ENCODE measurements at places on chromosomes 2 and 18.
A peak's percentile ranks its signal among the peaks of the same experiment; 100 is the strongest.

GRCh38 chr18:48312066-48312465 is 97.1 kb downstream of the ZBTB7C start:
- peak overlapping the region; percentile 62 for H3K27ac ChIP-seq
- no peak overlapping the region for H3K4me3 ChIP-seq
- H3K4me1 ChIP-seq = peaks cover 8% of the 10 kb centered on the region
- no peak for DNase-seq
- H3K36me3 ChIP-seq = no peaks in the 10 kb centered on the region

DNA sequence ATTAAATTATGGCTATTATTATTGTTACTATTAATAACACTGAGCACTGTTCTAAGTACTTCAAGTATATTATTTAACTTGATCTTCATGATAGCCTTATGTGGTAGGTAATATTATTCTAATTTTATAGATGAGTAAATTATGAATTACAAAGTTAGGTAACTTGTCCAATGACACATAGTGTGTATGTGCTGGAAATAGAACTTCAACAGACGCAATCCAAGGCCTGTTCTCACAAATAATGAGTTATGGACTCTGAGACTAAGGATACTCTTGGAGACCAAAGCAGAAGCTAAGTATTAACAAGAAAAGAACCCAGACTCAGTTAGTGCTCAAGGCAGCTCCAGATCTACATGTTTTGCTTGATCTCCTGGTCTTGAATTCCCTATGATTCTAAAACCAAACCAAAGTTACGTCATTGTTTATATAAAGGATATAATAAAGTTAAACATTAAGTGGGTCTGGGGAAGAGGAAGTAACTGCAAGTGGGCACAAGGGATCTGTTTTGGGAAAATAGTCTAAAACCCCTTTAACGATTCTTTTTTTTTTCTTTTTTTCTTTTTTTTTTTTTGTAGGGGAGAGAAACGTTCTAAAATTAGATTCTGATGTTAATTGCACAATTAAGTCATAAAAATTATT is 211.3 kb downstream of the ERBB4 start:
- no peaks in the 10 kb centered on the region for H3K4me1 ChIP-seq
- no peak overlapping the region for H3K27ac ChIP-seq
- no peaks in the 10 kb centered on the region for H3K27me3 ChIP-seq

DNA sequence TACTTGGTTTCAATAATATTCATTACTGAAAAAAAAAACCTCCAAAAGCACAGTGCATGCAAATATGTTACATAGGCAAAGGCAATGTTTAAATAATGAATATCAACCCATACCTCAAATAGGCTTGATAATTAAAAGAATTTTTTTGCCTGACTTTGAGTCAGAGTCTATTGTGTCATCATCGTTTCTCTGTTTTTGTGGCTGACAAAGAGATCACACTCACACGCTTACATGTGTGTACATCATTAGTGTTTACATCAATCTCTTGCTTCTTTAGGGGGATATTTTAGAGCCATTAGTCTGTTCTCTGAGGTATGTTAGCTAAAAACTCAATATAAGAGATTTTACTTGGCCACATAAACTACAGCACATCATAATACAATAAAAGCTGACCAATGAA is 150.3 kb upstream of the MMADHC start:
- no peak overlapping the region for H3K4me3 ChIP-seq
- H3K27ac ChIP-seq = no peak overlapping the region
- H3K4me1 ChIP-seq = no peaks in the 10 kb centered on the region
- DNase-seq = no peak
- no peaks in the 10 kb centered on the region for H3K36me3 ChIP-seq
- H3K27me3 ChIP-seq = no peaks in the 10 kb centered on the region

GRCh38 chr2:38652431-38653273 is 13.3 kb upstream of the GALM start:
- DNase-seq = no peak
- no peaks in the 10 kb centered on the region for H3K4me1 ChIP-seq
- no peak overlapping the region for H3K27ac ChIP-seq

GRCh38 chr2:240355001-240355891 is 80.2 kb upstream of the GPC1 start:
- no peak for DNase-seq
- H3K4me1 ChIP-seq = no peaks in the 10 kb centered on the region
- no peaks in the 10 kb centered on the region for H3K27me3 ChIP-seq

GRCh38 chr18:39661856-39662366 is 2096.3 kb upstream of the CELF4 start:
- DNase-seq = no peak
- H3K27me3 ChIP-seq = no peaks in the 10 kb centered on the region
- H3K36me3 ChIP-seq = no peaks in the 10 kb centered on the region
- no peak overlapping the region for H3K4me3 ChIP-seq

DNA sequence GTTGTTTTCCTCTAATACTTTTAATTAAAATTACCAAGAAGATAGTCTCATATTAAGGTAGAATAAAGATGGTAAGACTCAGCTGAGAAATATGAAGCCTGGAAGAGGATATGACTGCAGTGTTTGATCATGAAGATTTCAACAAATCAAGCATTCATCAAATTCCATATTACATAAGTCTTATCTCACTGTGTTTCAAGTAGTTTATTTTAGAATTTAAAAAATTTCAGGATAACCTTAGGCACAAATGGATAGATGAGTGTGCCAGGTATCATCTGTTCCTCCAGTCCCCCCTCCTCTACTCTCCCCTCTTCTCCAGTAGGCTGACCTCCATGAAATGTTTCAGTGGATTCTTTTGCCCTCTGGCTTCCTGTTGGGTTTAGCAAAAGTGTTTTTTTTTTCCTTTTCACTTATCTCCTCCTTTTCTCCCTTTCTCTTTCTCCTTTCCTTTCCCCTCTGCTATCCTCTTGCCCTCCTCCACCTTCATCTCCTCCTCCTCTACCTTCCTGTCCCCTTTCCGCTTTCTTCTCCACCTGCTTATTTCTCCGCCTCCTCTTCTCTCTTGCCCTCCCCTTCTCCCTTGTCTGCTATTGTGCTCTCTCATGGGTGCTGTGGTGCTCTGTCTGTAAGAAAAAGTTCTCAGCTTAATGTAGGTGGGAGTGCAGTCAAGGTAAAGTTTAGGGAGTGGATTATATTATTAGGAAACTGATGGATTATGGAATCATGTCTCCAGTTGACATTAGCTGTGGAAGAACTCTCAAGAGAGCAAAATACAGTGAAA is 72.8 kb downstream of the ABI2 start:
- H3K27ac ChIP-seq = no peak overlapping the region
- H3K4me1 ChIP-seq = no peaks in the 10 kb centered on the region
- H3K27me3 ChIP-seq = no peaks in the 10 kb centered on the region
- H3K36me3 ChIP-seq = no peaks in the 10 kb centered on the region
- no peak overlapping the region for H3K4me3 ChIP-seq

DNA sequence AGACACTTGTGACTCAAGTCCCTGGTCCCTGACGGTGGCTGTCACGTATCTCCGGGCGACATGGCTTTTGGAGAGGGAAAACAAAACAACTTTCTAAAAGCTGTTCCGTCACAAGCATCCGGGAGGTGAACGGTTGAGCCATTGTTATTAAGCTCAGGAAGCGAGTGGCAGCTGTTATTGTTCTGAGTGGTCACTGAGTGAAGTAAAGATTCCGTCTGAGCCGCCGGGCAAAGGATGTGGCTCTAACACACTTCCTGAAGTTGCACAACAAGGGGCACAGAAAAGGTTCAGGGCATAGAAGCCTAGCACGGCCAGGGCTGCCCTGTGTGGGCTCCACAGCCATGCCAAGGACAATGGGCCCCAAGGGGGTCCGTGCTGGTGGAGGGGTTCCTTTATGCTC is 24.3 kb downstream of the INPP5D start:
- no peaks in the 10 kb centered on the region for H3K36me3 ChIP-seq
- no peak overlapping the region for H3K4me3 ChIP-seq
- H3K27ac ChIP-seq = peak overlapping the region; percentile 82
- H3K4me1 ChIP-seq = no peaks in the 10 kb centered on the region
- no peaks in the 10 kb centered on the region for H3K27me3 ChIP-seq
- peak; percentile 43 for DNase-seq

- H3K27ac ChIP-seq = no peak overlapping the region
- H3K4me1 ChIP-seq = no peaks in the 10 kb centered on the region
- no peaks in the 10 kb centered on the region for H3K36me3 ChIP-seq
- DNase-seq = no peak
- H3K27me3 ChIP-seq = no peaks in the 10 kb centered on the region
- no peak overlapping the region for H3K4me3 ChIP-seq
Observed at GRCh38 chr2:120288016-120288373, 35.3 kb downstream of the RALB start.

DNA sequence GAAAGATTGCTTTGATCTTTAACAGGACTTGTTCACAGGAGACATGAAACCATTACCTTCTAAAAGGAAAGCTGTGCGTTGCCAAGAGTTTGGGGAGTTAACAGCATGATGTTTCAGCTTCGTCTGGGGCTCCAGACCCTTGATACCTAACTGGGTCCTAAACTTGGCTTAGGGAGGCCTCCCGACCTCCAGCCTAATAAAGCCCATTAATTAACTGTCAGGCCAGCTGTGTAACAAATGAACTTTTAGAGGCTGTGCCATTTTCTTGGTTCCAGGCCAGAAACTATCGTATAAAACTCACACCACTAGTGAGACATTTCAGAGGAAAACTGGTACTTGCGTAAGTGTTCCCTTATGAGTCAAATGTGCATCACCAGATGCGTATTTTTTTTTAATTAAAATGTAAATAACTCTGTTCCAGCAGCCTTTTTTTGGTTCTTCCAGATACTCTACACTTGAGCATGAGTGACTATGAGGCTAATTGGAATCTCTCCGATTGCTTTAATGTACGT is 236.5 kb downstream of the BCL2 start:
- no peak for DNase-seq
- no peak overlapping the region for H3K4me3 ChIP-seq
- no peaks in the 10 kb centered on the region for H3K27me3 ChIP-seq
- H3K27ac ChIP-seq = no peak overlapping the region
- H3K36me3 ChIP-seq = no peaks in the 10 kb centered on the region
- no peaks in the 10 kb centered on the region for H3K4me1 ChIP-seq

DNA sequence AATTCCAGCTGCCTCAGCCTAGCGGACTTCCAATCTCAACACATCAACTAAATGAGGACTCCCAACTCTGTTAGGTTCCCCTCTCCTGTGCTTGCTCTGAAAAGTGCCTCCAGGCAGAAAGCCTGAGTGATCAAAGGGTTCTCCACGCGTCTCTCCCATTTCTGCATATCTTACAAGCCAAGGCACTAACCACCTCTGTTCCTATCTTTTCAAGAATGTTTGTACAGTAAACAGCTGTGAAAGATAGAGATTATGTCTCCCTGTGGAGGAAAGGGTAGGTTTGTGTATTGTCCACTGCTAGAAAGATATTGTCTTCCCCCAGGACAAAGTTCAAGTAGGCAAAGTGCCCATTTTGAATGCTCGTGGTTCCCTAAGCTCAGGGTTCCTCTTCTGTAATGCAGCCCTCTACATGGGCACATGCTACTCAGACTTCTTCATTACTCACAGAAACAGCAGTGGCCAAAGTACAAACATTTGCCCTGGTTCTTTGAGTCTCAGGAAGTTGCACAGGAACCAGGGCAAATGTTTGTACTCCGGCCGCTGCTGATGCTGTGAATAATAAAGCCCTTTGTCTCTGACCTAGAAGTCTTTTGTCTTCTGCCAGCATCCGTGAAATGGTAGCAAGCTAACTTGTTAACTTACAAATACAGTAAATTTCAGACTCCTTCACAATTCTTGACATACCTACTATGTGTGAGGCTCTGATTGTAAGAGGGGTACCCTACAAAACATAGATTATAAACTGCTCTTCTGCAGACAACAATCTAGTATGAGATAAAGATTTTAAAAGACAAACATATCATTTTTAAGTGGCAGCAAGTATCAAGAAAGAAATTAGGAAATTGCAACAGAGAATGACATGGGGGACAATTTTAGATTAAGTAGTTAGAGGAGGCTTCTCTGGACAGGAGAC is 44.5 kb downstream of the PKDCC start:
- no peaks in the 10 kb centered on the region for H3K4me1 ChIP-seq
- H3K4me3 ChIP-seq = no peak overlapping the region
- no peaks in the 10 kb centered on the region for H3K36me3 ChIP-seq
- no peak overlapping the region for H3K27ac ChIP-seq
- H3K27me3 ChIP-seq = no peaks in the 10 kb centered on the region
- DNase-seq = no peak

- H3K4me1 ChIP-seq = no peaks in the 10 kb centered on the region
- H3K4me3 ChIP-seq = no peak overlapping the region
- no peak overlapping the region for H3K27ac ChIP-seq
- no peaks in the 10 kb centered on the region for H3K27me3 ChIP-seq
Observed at GRCh38 chr18:11119959-11120587, 29.3 kb downstream of the PIEZO2 start.

Measured in breast epithelium (tissue), 4 donors.